ENCODE measurements at places on chromosomes 1 and 21.

- DNase-seq, result no peak
These were observed 27.5 kb downstream of the TRPM2 start for GRCh38 chr21:44380876-44381275.

GRCh38 chr1:115112496-115113375 is 23.4 kb upstream of the TSPAN2 start:
- no peak for DNase-seq

DNA sequence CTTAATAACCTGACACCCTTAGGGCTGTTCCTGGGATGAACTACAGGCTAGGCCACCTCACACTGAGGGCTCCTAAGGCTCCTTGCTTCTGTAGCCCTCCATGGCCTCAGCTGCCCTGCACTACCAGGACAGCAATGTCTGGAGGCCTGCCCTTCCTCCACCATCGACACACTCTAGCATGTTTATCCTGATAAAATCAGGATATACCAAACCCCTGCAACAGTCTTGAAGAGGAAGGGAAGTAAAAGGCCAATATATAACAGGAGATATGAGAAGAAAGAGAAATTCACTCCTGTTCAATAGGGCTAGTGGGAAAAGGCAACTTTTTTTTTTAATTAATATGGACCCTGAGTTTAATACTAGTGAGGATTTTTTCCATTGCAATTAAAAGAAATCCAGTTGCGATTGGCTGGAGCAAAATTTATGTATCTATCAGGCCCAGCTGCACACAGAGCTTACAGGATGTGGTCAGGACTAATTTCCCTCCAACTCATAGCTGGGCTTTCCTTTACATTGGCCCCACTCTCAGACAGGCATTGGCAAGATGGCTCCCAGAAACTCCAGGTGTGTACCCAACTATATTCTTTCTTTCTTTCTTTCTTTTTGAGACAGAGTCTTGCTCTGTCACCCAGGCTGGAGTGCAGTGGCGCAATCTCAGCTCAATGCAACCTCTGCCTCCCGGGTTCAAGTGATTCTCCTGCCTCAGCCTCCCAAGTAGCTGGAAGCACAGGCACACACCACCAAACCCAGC is 13.5 kb upstream of the ATP2B4 start:
- no peak for DNase-seq

DNA sequence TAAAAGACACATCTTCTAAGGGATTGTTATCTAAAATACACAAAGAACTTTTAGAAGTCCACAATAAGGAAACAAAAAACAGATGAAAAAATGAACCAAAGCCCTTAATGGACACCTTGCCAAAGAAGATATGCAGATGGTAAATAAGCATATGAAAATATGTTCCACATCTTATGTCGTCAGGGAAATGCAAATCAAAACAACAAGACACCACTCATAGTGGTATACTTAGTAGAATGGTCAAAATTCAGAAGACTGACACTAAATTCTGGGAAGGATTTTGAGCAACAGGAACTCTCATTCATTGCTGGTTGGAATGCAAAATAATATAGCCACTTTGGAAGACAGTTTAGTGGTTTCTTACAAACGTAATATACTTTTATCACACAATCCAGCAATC is 205.7 kb upstream of the ST6GALNAC5 start:
- no peak for DNase-seq

DNA sequence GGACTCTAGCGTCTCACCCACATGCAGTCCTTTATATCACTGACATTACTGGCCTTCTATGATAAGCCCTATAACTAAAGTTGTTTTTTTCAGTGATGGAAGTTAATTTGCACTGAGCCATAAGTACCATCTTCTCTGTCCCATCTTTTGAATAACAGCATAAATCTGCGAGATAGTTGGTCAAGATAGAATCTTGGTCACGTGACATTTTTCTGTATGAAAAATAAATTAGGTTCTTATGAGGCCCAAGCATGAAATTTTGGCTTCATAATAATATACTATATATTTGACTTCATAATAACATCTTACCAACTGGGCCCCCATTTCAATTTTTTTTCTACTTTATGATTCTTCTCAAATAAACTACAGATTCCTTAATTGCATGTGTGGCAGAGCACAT is 285.5 kb downstream of the KCNH1 start:
- no peak for DNase-seq
